ENCODE measurements at places on chromosomes 7 and 10.

- no peak for DNase-seq
Observed at GRCh38 chr10:72274730-72275350, 1.1 kb downstream of the DDIT4 start.

GRCh38 chr10:73501651-73502050, 5.8 kb upstream of the PPP3CB start:
- no peak for DNase-seq

DNA sequence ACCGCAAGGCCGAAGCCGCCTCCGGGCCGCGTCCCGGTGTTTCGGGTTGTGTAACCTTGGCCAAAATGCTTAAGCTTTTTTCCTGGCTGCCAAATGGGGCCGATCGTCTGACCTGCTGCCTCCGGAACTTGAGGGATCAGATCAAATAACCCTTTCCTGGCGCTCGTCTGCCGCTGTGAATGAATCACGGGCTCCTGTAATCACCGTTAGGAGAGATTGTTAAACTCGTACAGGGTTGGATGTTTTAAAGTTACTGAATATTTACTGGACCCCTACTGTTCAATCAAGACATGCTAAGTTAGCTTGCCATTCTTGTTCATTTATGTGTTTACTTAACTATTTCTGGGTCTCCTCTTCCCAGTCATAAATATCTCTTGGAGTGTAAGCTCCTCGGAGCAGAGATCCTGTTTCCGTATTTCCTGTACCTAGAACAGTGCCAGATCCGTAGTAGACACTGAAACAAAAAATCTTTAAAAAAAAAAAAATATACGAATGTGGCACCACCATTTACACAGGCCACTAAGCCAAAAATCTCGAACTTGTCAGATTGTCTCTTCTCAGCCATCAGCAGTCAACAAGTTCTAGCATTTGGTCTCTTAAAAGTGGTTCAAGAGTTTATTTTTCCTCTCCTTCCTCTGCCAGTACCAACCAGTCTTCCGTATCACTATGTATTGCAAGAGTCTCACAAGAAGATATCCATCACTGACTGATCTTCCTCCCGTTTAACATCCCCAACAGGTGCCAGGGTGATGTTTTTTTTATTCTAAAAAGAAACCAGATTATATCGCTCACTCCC, 650 bp upstream of the TM9SF3 start:
- no peak for DNase-seq

DNA sequence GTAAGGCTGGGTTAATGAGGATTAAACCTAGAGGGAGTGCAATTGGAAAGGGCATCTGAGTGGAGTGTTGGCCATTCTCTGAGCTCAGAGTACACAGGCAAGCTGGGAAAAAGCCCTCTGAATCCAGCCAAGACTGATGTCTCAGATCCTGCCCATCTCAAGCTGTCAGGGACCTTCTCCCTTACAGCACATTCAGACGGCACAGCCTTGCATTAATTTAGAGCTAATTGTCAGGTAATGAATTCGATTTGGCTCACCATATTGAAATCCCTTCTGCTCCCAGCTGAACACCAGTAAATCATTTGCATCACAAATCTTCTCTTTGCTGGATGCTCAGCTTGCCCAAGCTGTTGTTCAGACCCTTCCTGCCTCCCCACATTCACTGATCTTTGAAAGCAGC, 399.3 kb upstream of the PODXL start:
- DNase-seq, result no peak

DNA sequence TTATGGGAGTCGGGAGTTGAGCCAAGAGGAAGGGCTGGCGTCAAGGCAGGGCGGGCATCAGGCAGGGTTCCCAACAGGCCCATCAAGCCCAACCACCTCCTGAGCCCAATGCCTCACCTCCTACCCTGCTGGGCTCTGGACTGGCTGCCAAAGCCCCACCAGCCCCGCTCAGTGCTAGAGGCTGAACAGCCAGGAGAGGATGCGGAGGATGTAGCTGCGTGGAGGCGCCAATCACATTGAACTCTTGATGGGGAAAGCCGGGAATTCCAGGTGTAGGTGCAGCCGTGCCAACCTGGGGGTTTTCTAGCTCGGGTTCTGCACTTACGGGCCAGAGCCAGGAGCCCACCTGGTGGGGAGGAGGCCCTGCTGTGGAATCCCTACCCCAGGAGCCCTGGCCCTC, 12.9 kb downstream of the ATP5MF start:
- no peak for DNase-seq

DNA sequence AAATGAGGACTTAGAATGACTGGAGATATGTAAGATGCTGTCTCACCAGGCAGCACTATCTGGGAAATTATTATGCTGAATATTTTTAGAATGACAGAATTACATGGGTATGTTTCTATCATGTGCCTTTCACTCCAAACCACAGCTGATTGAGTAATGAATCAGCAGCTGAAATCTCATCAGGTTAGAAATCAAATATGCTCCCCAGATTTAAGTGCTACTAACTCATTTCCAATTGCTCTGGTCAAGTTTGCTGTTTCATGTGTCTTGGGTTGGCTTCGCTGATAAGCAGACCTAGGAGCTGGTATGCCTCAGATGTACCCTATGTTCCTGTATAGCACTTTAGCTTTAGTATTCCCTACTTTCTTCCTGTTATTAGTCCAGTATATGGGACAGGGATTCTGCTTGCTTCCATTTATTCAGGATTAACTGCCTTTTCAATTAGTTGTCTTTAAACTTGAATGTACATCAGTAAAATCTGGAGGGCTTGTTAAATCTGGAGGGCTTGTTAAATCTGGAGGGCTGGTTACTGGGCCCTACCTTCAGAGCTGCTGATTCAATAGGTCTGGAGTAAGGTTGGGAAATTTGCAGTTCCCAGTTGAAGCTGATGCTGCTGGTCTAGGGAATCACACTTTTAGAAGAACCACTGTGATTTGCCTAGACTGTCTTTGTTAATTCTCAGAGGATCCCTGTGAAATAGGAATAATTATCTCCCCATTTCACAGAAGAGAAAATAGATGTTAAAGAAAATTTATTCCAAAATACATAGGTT, 172.9 kb downstream of the DKK1 start:
- DNase-seq, result no peak

DNA sequence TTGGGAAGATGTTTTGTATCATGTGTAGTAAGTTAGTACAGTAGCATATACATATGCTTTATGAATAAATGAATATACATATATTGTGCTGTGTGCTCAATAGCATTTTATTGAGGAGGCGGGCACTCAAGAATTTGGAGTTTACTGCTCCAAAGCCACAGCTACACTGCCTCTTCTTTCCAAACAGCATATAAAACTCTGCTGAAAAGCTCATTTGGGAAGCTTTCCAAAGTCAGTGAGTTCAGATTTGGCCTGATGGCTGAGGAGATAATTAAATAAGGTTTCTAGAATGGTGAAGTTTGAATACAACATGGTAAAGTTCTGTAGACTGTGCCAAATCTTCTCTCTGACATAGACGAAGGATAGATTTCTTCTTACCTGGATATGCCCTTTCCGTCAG, 29.8 kb downstream of the CDK1 start:
- DNase-seq, result no peak

Measured in H1 (cell line).